ENCODE measurements at places on chromosomes 1 and 21.

DNA sequence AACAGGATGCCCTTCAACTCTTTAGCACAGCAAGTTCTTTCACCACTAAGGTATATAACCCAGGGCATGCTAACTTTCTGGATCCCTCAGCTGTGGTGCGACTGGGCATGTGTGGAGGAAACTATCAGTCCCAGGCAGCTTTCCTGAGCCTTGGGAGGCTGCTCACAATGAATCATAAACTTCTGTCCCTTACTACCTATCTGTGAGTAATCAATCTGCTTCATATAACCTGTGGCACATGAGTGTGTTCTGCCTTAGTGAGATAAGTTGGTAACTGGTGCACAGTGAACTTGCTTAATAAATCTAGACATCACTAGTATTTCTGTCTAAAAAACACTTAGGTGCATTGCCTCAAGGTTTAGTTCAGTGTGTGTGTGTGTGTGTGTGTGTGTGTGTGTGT lies 158.0 kb downstream of the GPATCH2 start:
- DNase-seq = no peak

DNA sequence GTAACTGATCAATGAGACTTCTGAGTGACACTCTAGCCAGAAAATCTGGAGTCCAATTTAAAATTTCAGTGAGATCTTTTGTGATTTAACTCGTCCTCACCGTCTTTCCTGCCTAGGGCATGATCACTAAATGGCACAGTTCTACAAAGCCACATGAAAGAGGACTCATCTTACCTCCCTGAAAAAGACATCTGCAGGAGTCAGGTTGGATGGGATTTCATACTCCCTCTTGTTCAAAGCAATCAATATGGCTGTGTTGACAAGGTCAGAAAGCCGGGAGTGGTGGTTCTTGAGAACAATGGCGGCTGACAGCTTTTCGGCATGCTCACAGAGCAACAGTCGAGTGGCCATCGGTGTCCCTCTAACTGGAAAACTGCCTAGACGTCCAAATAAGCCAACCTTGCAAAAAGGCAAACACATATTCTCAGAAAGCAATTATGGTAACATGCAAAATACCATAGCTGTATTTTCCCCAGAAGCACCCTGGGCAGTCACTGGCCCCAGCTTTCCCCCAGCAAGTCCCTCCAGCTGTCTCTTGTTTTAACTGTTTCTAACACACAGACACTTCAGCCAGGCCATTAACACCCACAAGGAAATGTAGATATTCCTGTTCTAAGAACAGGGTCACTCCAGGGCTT lies 36.6 kb upstream of the ACTA1 start:
- DNase-seq = no peak

DNA sequence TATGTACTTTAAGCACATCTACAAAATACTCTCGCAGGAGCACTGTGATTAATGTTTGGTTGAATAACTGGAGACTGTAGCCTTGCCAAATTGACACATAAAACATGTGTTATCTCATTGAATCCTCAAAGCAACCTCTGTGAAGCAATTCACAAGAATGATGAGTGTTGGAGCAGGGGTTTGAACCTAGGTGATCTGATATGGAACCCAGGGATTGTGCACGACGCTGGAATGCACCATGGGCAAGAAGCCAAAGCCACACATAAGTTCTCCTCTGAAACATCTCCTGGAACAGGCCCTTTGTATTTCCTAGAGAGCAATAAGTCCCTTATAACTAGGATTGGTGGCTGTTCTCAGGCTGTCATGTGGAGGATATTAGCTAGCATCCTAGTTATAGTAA lies 124.6 kb upstream of the IVNS1ABP start:
- DNase-seq = no peak

GRCh38 chr1:190049314-190049713 lies 428.4 kb downstream of the BRINP3 start:
- no peak for DNase-seq

DNA sequence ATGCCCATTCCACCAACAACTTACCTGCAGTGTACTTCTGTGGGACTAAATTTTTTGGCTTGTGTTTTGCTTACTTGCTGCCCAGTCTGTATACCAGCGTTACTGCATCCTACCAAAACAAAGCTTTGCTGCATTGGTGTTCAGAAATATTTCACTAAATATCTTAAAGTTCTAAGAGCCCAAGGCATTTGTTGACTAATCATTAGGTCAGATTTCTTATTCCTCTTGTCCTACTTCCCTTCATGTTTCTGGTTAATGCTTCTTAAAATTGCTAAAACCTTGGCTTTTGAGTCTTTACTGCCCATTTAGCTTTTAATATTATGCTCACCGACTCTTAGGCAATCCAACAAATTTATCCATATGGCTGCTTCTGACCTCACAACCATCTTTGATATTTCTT lies 161.8 kb downstream of the DPYD start:
- DNase-seq = no peak

DNA sequence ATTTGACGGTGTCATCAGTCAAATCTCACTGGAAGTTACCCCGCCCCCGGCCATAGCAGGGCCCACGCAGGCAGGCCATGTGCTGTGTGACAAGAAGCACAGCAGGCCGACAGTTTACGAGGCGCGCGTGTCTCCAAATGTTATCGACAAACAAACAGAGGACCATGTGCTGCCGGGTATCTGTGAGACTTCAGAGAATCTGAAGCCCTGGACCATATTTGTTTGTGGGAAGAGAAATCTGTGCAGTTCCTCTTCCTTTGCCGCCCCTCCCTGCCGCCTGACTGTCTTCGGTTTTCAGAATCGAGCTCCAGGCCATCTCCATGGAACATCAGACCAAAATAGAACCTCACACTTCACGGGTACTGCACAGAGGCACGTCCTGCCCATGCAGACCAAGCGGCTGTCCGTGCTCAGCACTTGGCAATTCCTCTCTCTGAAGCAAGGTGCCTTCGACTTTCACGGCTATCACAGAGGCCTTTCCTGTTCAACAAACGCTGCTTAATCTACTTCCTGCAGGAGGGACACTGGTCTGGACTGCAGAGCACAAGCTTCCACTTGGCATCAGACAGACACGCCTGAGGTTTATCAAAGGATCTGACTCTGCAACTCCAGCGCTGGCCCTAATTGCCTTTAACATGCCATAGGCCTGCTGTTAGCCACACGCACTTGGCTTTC lies 135.7 kb upstream of the KRTAP19-8 start:
- no peak for DNase-seq

- no peak for DNase-seq
Observed at GRCh38 chr1:115295904-115296696, 41.9 kb downstream of the NGF start.

DNA sequence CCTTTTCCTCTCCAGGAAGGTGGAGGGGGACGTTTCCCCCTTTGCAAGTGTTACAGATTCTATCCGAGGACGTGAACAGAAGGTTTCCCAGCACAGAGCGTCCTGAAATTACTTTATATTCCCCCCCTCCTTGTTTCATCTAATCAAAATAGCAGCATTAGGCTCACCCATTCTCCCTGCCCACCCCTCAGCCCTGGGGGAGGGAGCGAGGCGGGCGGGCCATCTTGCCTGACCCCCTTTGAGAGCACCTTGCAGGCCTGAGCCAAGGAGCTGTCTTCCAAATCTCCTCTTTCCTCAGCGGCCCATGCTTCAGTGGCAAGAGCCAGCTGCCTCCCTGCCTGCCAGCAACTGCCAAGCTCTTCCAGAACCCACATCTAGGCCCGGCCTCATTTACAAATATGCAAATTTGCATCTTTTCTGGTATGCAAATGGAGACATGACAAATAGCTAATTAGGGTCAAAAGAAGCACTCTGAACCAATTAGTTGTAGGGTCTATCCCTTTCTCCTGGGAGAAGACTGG lies 69.1 kb upstream of the POU3F1 start:
- DNase-seq = no peak

DNA sequence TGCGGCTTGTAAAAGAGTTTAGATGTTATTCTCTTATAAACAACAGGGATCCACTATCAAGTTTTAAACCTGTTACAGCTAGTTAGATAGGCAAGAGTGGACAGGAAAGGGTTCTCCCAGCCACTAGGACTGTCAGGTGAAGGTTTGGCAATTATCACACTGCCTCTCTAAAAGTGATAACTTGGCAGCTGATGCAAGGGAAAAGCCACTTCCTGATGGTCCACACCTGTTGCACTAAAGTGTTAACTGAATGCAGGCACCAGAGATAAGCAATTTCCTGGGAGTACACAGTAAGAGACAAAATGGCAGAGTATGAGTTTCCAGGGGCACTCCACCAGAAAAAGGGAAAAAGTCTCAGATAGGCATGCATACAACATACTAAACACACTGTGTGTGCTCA lies 99.4 kb downstream of the VAV3 start:
- DNase-seq = no peak

GRCh38 chr1:54272772-54273091 lies 72.8 kb downstream of the MRPL37 start:
- no peak for DNase-seq

DNA sequence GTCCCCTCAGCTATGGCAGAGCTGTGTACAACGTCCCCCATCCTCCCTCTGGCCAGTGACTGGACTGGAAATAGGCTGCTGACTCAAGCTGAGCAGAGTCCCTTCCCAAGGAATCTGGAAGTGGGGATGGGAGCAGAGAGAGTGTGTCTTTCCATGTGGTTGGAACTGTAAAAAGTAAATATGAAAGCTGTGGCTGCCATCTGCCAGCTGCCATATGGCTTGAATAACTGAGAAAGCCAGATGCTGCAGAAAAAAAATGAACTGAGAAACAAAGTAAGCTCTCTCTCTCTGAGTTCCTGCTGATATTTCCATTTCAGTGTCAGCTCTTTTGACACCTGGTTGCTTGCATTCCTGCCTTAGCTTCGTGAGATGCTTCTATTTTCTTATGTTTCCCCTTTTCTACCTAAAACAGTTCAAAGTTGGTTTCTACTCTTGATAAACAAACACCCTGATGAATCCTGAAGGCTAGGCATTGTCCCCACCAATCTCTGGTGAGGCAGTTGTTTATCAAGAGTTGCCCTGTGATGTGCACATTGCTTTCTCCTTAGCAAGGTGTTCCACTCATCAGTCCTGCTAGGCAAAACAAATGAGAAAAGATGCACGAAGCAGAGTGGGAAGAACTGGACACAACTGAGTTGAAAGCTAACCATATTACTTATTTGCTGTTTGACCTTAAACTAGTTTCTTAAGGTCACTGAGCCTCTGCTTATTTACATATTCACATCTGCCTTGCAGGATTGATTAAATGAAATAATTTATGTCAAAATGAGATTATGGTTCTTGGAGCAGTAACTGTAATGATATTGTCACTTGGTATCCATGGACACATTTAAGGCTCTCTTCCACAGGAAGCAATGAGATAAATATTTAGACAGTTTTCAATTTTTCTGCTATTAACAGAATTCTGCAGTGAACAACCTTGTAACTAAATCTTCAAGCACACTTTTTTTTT lies 16.6 kb upstream of the DR1 start:
- DNase-seq = no peak

DNA sequence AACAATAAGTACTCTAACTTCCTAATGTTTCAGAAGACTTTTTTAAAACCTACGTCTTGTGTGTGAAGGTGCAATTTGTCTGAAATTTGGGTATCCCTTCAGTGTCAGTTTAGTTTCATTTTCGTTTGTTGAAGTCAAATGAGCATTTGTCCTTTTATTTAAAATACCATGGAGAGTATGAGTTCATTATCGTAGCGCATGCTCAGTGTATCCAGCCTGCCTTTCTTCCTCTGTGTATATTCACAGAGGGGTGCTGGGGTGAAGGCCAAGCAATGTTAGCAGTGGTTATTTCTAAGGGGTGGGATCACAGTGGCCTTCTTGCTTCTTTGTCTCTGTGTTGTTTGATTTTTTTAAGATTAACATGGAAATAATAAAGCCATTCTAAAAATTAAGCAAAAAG lies 43.2 kb downstream of the CNN3 start:
- DNase-seq = no peak

DNA sequence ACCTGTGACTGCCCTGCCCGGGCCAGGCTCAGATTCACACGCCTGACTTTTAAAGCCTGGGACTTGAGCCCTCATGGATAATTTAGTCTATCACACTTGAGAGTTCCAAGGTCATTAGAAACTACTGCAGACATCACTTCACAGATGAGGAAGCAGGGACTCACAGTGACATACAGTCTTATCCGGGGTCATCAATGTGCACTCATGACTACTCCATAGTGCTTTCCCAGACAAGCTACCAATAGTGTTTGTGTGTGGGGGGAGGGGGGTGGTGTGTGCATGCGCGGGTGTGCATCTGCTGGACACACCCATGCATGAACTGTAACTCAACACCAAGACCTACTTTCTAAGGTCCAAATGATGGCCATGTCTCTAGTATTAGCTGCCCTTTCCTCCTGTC lies 16.1 kb upstream of the SLC5A9 start:
- no peak for DNase-seq

GRCh38 chr1:45960930-45961715 lies 157.7 kb downstream of the MAST2 start:
- no peak for DNase-seq

GRCh38 chr1:197692965-197693364 lies 82.3 kb downstream of the DENND1B start:
- no peak for DNase-seq

DNA sequence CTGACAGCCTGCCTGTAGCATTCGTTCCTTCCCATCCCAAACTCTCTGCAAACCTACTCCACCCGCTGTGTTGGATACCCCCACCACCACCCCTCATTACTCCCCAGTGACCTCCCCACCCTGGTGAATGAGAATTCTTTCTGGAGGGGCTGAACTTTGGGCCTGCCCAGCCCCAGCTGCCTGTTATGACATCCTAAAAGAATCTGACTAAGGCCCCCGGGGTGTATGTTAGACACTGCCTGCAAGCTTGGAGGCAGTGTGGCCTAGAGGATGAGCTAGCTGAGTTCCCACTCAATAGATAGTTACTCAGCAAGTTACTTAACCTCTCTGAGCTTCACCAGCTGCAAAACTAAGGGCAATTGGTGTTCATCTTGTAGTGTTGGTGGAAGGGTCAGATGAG lies 110.2 kb upstream of the FGGY start:
- DNase-seq = no peak

DNA sequence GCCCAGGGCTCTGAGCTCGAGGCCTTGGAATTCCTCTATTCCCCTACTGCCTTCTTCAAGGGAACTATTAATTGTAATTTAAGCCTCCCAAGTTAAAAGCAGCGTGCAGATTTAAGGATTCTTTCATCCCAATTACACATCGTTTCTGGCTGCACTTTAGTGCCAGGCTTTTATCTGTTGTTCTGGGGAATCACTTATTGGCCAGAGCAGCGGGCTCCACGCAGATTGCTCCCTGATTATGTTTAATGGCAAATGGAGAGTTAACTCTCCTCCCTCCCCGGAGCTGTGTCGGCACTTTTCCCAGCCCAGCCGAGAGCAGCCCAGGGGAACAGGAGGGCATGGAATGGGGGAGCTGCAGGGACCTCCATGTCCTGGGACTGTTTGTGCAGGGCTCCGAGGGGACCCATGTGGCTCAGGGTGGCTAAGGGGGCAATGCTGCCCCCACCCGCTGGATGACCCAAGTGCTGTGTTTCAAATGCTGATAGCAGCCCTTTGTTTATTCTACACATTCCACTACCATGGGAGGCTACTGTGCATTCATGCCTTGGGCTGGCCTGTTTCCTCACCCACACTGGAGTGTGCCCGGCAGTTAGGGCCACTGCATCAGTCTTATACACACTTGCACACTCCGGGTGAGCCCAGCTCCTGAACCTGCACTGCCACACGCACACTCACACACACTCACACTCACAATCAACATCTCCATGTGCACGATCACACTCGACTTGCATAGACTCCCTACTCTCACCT lies 93.3 kb upstream of the POU3F1 start:
- no peak for DNase-seq

Measured in stimulated activated CD4-positive, alpha-beta T cell treated with anti-CD3 and anti-CD28 coated beads, Interleukin-1b, Interleukin-23, amount 100 ng/mL, for 1 hour (primary cell).